Erythroblast (primary cell): ENCODE measurements at places on chromosomes 3 and 15.

DNA sequence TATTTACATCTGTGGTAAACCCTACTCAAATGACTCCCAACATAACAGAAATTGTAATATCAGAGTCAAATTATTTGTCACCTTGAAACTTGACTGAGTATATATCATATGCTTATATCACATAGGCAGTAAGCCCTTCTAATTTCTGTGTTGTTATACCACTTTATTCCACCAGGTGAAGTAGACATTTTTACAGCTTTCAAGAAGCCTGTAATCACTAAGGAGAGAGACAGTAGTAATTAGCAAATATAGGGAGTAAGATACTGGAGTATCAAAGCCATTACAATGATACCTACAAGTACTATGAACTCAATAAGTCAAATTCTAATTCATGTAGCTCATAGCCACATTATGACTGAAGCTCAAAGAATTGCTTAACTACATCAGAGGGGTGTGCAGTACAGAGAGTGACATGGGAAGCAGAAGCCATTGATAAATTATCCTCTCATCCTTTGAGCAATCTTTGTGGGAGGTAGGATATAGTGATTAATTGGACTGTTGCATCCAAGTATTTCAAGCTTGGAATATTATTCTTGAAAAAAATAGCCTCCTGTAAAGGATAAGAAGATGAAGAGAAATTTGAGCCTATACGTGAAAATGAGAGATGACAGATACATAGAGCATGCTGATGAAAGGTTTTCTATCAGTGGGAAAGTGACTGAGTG lies 1005.9 kb downstream of the ZPLD1 start:
- peak; percentile 1 for DNase-seq

- DNase-seq: no peak
These were observed 23.9 kb upstream of the NEK10 start for GRCh38 chr3:27392950-27393679.

GRCh38 chr3:42647821-42648459 lies 5.6 kb upstream of the ZBTB47 start:
- DNase-seq: no peak

- DNase-seq: no peak
These were observed 158.5 kb downstream of the THRB start for GRCh38 chr3:24336101-24336500.

GRCh38 chr3:50171540-50172301 lies 16.6 kb downstream of the SEMA3F start:
- no peak for DNase-seq

GRCh38 chr3:42635111-42635510 lies 18.4 kb upstream of the ZBTB47 start:
- peak; percentile 29 for DNase-seq

GRCh38 chr15:67092752-67093503 lies 27.5 kb downstream of the SMAD3 start:
- no peak for DNase-seq

- no peak for DNase-seq
These were observed 197.2 kb downstream of the EDEM1 start for GRCh38 chr3:5384557-5385236.
